Astrocyte (in vitro differentiated cells and primary cell): ENCODE measurements at places on chromosomes 3 and 15.
A peak's percentile ranks its signal among the peaks of the same experiment; 100 is the strongest.

- no peak for DNase-seq
Measured at GRCh38 chr3:123323781-123324180, 122.0 kb downstream of the SEC22A start.

- DNase-seq = no peak
Measured at GRCh38 chr3:58329150-58329921, 3.4 kb upstream of the PXK start.

- no peak for DNase-seq
Measured at GRCh38 chr3:137709011-137709601, 55.0 kb upstream of the SOX14 start.

DNA sequence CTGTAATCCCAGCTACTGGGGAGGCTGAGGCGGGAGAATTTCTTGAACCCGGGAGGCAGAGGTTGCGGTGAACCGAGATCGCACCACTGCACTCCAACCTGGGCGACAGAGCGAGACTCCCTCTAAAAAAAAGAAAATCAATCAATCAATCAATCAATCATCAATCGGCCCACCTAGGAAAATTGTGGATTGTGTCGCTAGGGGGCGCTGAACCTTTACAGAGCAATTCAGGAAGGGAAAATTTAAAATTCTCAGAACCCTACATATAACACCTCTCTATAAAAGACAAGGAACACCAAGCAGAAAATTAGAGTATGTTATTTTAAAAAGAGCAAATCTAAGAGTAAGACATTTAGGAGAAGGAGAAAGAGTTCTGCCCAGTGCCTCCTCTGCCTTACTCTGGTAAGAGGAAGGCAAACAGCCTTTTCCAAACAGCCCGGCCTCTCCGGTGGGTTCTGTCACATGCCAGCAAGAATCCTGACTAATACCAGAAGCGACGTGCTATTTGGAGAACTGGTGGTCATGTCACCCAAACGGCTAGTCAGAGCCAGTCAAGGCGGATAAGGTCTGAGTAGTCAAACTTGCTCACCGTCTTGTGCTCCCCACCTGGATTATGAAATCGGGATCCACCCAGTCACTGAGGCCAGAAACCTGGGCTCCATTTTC, 22.3 kb upstream of the SMCO1 start:
- DNase-seq = no peak

- peak; percentile 54 for DNase-seq
Measured at GRCh38 chr3:64388886-64389285, 163.6 kb upstream of the PRICKLE2 start.

DNA sequence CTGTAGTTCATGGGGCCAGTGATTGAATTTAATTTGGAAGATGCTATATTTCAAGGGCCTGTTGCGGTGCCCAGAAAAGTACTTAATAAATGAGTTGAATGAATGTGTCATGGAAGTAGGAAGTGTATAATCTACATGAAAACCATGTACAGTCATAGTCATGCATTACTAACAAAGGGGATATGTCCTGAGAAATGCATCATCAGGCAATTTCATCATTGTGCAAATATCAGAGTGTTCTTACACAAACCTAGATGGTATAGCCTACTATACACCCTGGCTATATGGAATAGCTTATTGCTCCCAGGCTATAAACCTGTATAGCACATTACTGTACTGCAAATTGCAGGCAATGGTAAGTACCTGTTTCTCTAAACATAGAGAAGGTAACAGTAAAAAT, 10.7 kb upstream of the MYO5C start:
- peak; percentile 45 for DNase-seq

GRCh38 chr3:155554777-155555451, 190.0 kb downstream of the PLCH1 start:
- DNase-seq = no peak
